Upper lobe of left lung (tissue), 6 donors: ENCODE measurements at places on chromosomes 16 and 17.
A peak's percentile ranks its signal among the peaks of the same experiment; 100 is the strongest.

DNA sequence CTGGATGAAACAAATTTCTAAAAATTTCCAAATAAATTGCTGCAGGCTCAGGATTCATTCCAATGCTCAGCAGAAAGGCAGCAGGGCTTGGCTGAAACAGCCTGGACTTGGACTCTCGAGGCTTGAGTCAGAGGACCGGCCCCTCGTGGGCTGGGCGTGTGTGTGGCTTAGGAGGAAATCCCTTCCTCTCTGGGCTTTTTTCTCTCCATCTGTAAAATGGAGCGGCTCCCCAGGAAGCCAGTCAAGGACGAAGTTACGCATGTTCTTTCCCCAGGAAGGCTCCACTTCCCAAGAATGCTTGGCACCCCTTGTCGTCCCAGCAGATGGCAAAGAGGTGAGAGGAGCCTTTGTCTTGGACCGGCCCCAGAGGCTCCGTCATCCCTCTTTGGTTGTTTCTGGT, 13.5 kb downstream of the SLC46A1 start:
- DNase-seq = no peak

- DNase-seq = no peak
Observed at GRCh38 chr17:81520021-81520901, 7.7 kb upstream of the ACTG1 start.

DNA sequence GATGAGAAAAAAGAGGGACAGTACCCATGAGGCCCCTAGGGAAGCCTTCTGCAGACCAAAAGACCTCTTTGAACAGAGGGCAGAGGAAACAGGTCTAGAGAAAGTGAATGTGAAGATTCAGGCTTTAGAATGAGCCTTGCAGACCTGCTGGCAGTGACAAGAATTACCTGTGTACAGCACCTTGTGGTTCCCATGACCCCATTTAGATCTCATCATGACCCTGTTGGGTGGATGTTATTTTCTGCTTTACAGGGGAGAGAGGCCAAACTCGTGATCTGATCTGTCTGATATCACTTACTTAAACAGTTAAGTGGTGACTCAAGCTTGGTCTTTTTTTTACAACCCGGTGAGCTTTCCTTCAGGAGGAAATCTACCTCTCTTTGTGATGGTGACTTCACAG, 81.9 kb downstream of the UTP18 start:
- DNase-seq = no peak

- no peak for DNase-seq
Observed at GRCh38 chr17:61754124-61754523, 109.2 kb downstream of the BRIP1 start.

DNA sequence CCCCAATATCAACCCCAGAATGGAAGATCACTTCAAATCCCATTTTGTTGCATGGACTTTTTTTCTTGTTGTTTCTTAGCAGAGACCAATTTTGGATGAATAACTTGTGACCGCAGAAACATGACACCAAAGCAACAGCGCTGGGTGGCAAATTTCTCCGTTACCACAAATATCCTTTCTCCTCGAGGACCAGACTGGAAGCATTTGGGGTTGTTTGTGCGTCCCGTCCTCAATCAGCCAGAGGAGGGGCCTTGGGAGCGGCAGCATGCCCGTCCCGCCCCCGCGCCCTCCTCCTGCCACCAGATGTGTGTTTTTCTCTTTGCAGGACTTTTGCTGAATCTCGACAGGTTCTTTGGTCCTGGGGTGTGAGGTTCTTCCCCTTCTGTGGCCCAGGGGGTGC, 282.5 kb upstream of the FOXF1 start:
- DNase-seq = peak; percentile 8

- DNase-seq = no peak
Observed at GRCh38 chr16:58020628-58021521, 4.7 kb upstream of the MMP15 start.

- DNase-seq = no peak
Observed at GRCh38 chr17:72520665-72521303, 400.0 kb downstream of the SOX9 start.

- DNase-seq = no peak
Observed at GRCh38 chr16:29729116-29729521, 16.7 kb downstream of the C16orf54 start.

- DNase-seq = no peak
Observed at GRCh38 chr16:70597135-70597835, 49.1 kb upstream of the IL34 start.

DNA sequence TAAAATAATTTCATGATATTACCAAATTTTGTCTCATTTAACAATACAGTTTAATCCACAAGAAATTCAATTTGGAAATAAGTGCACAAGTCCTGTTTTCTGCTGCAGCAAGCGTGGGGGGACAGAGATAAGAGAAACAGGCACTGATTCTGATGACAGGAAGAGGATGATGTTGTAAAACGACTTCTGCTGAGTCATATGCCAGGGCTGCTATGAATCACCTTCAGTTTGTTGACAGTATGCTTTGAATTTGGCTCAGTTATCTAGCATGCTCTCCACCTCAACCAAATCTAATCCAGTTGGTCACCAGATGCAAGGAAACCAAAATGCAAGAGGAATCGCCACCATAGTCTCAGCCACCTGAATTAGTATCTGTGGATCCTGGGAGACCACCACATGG, 244.1 kb upstream of the MON1B start:
- no peak for DNase-seq

DNA sequence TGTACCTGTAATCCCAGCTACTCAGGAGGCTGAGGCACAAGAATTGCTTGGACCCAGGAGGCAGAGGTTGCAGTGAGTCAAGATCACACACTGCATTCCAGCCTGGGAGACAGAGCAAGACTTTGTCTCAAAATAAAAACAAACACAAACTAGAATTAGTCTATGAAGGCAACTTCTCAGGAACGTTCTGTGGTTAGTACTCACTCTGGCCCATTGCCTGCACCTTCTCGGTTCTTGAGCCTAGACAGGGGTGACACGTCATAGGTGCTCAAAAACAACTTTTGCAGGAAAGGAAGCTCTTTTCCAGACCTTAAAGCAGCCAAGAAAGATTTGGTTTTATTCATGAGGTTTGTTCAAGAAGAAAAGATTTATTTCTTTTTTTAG, 22.3 kb upstream of the CNOT1 start:
- DNase-seq = no peak

DNA sequence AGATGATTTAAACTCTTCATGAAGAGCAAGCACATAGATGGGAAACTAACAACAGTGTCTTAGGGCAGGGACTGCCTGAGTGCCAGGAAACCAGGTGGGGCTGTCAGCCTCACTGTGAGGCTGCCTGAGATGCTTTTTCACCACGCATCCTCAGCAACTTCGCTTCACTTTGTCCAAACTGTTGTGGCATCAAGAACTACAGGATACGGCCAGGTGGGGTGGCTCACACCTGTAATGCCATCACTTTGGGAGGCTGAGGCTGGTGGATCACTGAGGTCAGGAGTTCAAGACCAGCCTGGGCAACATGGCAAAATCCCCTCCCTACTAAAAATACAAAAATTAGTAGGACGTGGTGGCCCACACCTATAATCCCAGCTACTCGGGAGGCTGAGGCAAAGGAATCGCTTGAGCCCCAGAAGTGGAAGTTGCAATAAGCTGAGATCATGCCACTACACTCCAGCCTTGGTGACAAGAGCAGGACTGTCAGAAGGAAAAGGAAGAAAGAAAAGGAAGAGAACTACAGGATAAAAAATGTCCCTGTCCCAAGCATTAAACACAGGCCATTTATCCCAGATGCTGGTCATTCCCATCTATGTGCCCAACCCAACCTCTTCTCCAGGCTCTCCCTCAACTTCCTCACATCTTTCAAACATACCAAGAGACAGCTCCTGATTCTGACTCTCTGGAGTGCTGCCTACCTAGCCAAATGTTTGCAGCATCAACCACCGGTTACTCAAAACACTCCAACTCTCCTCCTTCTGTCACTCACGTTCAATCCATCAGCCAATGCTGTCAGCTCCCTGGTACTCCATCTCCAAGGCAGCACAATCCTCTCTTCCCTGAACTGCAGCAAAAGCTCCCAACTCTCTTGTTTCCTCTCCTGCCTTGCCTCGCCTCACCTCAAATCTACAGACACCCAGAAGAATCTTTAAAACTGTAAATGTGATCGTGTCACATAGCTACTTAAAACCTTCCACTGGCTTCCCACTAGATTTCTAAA, 1.6 kb downstream of the EIF4A3 start:
- DNase-seq = no peak

DNA sequence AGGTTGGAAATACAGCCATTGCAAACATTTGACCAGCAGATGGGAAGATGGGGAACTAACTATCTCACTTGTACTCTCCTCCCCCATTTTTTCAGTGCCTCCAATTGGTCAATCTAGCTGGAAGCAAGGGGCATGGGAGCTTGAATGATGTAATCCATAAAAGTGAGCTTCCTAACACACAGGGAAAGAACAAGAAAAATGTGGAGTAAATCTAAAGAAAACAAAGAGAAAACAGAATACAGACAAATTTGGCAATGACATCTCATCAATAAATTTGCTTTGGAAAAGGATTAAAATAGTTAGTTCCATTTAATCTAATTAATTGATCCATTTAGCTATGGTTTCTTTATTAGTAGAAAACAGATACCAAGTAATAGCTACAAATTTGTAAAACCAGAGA, 592.6 kb upstream of the SOX9 start:
- DNase-seq = no peak

- DNase-seq = peak; percentile 51
Observed at GRCh38 chr16:81513204-81514040, 68.8 kb downstream of the CMIP start.

DNA sequence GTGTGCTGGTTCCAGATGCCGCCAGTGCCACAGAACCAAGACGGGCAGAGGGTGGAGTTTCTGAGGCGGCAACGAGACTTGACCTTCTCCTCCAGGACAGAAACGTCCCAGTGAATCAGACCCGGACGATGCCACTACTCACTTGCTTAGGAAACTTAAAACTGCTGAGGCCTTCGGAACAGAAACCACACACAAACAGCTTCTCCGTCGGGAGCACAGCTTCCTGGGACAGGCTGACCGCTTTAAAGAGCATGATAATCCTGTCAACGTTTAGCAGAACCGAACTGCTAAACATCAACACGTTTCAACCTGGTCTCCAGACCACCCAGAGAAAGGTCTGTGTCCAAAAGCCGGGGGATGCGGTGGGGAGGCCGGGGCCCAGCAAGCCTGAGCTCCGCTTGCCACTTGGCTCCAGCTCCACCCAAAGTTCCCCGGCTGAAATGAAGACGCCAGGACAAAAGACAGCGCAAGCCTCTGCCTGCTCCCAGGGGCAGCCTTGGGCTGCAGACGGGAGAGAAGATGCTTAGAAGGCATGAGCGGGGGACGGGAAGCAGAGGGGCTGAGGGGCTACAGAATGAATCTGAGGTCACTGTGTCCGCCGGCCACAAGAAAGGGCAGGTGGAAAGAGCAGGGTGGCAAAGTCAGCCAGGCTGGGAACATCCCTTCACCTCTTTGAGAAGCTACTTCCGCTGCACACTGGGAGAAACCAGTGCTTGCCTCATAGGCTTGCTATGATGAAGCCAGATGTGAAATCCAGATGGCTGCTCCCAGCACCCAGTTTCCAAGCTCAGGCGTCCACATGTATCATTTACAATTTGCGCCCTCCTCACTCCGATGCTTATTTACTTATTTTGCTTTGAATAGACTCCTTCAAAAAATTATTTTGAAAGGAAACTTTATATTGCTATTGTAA, 69.0 kb downstream of the MRM3 start:
- DNase-seq = no peak

DNA sequence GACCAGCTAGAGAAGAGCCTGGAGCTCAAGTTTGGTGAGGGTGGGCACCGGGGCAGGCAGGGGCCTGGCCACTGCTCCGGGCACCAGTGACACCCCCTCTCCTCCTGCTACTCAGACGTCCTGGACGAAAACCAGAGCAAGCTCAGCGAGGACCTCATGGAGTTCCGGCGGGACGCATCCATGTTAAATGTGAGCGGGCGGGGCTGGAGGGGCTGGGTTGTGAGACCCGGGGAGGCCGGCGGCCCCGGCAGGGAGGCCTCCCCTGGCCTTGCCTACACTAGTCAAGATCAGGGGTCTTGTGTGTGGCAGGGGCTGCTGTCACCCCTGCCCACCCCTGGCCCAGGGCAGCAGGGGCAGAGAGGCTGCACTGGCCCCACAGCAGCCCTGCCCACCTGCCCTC, 17.8 kb downstream of the TRAF7 start:
- peak; percentile 69 for DNase-seq

- DNase-seq = no peak
Observed at GRCh38 chr17:65101371-65101770, 35.8 kb upstream of the RGS9 start.

GRCh38 chr16:399340-400019, 2.2 kb upstream of the DECR2 start:
- no peak for DNase-seq

DNA sequence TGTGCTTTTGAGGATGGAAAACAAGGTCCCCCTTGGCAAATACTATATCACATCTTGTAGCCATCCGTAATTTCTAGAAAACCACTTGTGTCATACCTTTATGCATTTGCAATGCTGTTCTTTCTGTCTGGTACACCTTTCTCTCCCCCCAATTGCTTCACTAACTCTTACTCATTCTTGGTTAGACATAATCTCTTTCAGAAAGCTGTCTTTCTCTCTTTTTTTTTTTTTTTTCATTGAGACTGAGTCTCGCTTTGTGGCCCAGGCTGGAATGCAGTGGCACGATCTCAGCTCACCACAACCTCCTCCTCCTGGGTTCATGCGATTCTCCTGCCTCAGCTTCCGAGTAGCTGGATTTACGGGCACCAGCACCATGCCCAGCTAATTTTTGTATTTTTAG, 94.9 kb upstream of the C17orf78 start:
- DNase-seq = no peak

DNA sequence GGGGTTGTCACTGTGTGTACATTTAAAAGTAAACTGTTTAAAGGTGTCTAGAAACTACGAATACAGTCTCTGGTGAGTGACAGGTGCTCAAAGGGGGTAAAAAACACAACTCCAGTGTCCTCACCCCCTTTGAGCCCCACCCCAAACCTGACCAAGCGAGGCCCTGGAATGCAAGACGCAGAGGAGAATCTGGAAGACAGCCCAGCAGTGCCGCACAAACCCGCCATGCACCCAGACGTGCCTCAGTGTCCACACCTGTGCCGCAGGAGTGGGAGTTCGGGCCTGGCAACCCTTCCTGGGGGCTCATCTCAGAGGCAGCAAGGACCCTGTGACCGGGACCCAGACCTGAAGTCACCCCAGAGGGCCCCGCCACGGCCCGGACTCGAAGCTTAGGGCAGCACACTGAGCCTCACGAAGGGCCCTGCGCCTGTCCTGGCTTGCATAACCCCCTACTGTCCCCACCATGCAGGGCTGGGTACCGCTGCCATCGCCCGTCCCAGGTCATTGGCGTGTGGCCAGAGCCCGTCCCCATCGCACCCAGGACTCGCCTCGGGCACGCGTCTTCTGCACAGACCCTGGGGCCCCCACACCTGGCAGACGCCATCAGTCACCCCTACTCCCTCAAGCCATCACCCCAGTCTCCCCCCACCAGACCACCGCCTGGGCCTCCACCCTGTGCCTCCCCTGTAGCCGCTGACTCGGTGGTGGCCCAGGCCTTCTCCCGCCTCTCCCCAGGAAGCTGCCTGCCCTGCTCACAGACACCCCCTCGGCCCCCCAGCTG, 33.0 kb upstream of the ZC3H18 start:
- DNase-seq = peak; percentile 84

DNA sequence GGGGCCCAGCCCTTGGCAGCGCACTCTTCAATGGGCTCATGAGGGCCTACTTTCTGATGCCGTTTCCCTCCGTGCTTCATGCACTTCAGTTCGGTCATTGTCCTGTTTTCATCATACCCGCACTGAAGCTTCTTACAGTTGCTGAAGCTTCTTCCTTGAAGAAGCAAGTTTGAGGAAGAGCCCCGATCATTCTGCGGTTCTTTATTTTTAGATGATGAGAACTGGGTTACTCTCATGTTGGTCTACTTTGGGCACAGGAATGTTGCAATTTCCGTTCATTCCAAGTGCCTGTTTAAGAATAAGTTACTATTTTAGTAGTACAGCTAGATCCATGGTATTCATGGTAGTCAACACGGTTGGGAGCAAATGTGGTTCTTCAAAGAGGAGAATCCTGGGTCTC, 587.7 kb upstream of the HSBP1 start:
- no peak for DNase-seq
